ENCODE measurements at places on chromosomes 6 and 20. TPM values are rescaled to one million over a fixed set of nuclear protein-coding genes. Genes with fewer than 3 reads are reported as not detected.

GRCh38 chr6:55276745-55277530 is 50.3 kb upstream of the GFRAL start:
- peak; percentile 82 for DNase-seq

GRCh38 chr20:48283470-48284110 is 498.3 kb upstream of the SULF2 start:
- DNase-seq = peak; percentile 95

DNA sequence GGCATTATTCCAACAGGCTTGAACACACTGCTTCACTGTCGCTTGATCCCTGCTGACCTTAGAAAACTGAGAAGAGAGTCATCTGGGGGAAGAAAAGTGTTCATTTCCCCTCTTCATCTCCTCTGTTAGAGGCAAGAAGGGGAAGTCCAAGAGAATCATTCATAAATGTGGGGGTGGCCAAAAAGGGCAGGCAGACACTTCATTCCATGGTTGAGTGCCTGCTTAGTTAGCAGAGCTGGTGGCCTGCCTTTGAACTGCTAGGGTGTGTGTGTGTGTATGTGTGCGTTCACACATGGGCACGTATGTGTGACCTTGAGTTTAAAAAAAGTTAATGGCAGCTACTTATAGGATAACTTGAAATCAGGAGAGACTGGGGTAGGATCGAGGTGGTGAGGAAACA is 39.4 kb upstream of the RFPL4B start:
- no peak for DNase-seq

- DNase-seq = no peak
These were observed 50.8 kb downstream of the MC3R start for GRCh38 chr20:56299362-56299761.

DNA sequence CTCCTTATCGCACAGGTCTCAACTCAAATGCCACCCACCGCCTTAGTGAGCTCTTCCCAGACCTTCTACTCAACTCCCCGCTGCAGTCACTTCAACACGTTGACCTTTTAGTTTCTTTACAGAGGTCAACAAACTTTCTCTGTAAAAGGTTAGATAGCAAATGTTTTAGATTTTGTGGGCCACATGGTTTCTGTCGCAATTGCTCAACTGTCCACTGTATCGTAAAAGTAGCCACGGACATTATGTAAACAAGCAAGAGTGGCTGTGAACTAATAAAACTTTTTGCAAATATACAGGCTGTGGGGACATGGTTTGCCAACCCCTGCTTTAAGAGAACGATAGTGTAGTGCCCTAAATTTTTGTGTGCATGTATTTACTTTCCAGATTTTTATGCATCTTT is 247.6 kb upstream of the TSHZ2 start:
- no peak for DNase-seq

- no peak for DNase-seq
These were observed 130.8 kb upstream of the TNFAIP3 start for GRCh38 chr6:137736048-137736818.

DNA sequence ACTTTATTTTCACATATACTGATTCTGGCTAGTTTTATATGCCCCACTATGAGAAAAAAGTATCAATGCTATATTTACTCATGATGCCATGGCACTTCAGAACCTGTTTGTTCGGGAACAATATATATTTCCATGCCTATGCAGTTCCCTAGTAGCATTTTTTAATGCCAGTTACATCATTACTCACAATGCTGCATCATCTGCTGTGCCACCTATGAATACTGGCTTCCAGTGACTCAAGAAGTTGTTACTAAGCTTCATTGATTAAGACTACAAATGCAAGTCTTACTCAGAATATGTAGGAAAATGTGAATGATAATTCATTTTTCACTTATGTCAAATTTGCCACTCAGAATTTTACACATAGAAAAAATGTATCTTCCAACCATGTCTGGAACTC is 97.9 kb downstream of the MAFB start:
- DNase-seq = no peak

- DNase-seq = peak; percentile 11
These were observed 455.0 kb downstream of the RFPL4B start for GRCh38 chr6:112802144-112802543.

- no peak for DNase-seq
These were observed 157.9 kb downstream of the BTBD9 start for GRCh38 chr6:38481851-38482250.

- no peak for DNase-seq
These were observed 149.3 kb downstream of the PTPRT start for GRCh38 chr20:43040427-43040826.

DNA sequence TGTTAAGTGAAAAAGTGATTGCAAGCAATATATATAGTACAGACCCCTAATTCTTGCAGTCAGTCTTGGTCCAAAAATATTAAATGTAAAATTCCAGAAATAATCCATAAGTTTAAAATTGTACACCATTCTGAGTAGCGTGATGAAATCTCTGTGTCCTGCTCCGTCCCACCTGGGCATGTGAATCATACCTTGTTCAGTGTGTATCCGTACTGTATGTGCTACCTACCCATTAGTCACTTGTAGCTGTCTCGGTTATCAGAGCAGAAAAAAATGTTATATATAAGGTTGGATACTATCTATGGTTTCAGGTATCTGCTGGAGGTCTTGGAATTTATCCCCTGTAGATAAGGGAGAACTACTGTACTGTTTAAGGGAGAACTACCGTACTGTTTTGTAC is 16.3 kb downstream of the IRAK1BP1 start:
- DNase-seq = no peak

GRCh38 chr6:84411060-84411629 is 183.7 kb upstream of the CEP162 start:
- DNase-seq = peak; percentile 4

GRCh38 chr6:20464041-20464440 is 62.4 kb downstream of the E2F3 start:
- no peak for DNase-seq

DNA sequence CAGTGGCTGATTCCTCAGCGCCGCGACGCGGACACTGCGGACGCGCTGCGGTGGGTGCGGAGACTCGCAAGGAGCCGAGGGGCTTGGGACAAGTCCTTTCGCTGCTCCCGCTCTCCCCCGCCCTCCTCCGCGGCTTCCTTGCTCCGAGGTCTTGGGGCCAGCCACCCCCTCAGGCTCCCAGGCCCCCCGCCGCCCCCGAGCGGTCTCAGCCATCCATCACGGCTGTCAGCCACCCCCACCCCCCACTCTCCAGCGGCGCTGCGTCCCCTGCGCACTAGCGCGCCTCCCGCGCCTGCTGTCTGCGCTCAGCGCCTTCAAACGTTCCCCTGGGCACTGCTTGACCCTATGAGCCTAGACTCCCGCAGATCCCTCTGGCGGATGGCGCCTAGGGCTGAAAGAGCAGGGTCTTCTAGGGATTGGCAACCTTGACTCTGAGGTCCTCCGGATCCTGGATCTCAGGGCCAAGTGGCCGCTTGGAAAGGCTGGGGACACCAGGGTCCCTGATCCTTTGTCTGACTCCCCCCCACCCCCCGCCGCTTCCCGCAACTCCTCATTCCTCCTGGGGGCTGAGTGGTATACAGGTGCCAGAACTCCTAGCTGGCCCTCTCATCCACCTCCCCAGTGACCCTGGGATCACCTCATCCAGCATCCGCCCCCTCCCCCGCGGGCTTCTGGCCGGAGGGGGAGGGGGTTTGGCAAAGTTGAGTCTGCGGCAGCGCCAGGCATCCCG is 1.4 kb downstream of the SLC12A5 start:
- DNase-seq = no peak

- no peak for DNase-seq
These were observed 142.5 kb upstream of the SPACA1 start for GRCh38 chr6:87905101-87905641.

DNA sequence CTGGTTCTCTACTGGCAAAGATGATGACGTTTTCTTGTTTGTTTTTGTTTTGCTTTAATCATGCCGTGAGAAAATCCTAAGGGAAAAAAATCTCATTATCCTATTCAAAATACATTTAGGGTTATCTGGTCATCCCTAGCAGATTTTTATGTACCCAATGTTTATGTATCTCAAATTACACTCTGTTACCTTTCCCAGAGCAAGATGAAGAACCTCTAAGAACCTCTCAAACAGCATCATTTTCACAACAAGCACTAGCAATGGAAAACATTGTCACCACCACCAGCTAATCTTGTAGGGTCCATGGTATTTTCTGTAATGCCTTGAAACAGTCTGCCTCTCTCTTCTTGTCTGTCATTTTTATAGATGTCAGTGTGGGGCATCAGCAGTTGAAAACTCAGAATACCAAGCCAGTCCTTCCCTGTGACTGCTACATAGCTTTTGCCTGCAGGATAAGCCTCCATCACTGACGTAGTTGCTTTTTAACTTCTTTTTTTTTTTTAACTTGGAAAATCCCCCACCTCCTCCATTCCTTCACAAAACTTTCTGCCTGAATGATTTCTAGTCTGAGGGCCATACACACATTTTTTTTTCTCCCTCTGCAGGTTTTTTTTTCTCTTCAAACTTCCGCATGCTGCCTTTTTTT is 2.4 kb upstream of the SNAP25 start:
- peak; percentile 28 for DNase-seq

DNA sequence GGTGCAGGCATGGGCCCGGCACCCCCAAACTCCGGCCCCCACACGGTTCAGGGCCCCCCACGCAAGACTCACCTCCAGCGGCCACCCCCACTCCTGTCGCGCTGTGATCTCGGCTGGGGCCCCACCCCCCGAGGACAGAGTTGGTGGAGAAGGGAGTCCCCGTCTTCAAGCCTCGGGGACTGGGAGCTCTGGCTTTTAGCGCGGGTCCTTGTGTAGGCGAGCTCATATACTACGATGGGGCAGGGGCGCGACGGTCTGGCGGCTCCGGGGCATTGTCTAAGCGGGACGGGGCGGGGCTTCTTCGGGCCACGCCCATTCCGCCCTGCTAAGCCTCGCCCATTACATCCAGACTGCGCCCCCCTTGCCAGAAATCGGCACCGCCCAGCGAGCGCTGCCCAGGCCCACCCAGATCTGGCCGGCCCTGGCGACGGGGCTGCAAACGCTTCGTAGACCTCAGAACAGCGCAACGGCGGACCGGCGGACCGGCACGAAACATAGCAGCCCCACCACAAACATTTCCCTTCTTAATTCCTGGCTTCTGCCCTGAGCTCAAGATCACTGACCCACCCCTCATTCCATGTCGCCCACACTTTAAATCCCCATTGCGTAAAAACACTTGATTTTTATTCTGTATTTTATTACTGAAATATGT is 1.0 kb upstream of the DDAH2 start:
- DNase-seq = peak; percentile 78

DNA sequence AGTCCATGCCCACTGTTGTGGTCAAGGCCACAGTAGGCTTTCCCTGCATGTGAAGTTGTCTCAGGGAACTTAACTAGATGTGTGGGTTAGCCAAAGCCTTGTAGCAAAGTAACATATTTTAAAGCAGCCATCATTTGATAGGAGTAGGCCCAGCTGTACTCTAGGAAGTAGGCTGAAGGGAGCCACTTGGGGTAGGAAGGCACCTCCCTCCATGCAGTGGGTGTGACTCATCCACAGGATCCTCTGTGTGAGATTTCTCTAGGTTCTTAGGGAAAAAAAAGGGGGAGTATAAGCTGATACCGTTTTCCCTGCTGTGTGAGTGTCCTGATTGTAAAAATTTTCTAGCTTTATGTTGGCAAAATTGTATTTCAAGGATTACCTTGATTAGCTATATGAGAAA is 44.7 kb downstream of the VAPB start:
- DNase-seq = peak; percentile 31

DNA sequence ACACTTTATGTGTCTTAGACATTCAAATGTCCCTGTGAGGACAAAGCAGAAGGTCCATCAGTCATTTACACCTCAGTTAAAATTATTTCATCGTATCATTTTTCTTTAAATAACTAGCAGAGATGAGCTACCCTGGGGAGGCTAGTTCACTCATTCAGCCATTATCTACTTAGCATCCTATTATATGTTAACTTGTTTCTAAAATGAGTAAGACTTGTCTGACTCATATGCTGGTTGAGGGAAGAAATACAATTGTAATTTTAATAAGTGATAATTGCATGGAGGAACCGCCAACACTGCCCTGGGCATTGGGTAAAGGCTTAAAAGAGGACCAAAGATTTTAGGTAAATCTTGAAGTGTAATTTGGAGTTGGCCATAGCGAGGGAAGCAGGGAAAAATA is 12.4 kb upstream of the PTPRK start:
- DNase-seq = no peak

The IPCEF1 gene
- 0.54 TPM for total RNA-seq

The BPIFB2 gene
- total RNA-seq = not detected

The ISM1 gene
- 0.47 TPM for total RNA-seq

The SLC4A11 gene
- not detected for total RNA-seq

The TCF21 gene
- total RNA-seq = not detected

The HM13 gene
- total RNA-seq = 109 TPM

The THBS2 gene
- total RNA-seq = 0.19 TPM
